Stimulated activated naive B cell treated with anti-CD40 and anti-IgM and Interleukin-4, amounts not matched to agents 10 μg/mL and 1 μg/mL and 100 μg/mL, for 72 hours (primary cell): ENCODE measurements at places on chromosomes 7 and 10.

- DNase-seq: no peak
These were observed 301.7 kb downstream of the CSTF2T start for GRCh38 chr10:51397695-51398094.

DNA sequence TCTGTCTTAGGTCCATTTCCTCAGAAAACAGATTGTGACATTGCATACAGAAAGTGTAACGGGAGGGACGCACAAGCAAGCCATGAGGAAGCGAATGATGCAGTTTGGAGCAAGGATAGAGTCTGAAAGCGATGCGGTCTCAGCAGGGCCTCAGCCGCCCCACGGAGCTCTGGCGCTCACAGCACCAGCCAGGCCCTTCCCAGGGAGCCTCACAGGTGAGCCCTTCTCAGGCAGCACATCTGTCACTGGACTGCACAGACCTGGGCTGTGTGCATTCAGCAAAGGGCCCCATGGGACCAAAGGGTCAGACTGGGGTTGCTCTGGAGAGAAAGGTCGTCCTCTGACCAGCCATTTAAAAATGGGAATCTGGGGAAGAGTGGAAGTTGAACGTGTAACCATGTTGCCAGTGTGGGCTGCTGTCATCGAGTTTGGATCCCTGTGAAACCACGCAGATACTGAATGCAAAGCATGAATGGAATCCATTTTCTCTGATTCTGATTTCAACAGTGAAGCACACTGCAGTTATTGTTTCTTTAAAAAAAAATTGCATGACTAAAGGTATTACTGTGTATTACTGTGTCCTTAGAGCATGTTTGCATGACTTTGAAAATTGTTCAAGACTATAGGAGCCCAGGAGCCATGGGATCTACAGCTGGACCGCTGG lies 350.0 kb upstream of the AKR1E2 start:
- no peak for DNase-seq

GRCh38 chr7:145681646-145682045 lies 435.0 kb upstream of the CNTNAP2 start:
- no peak for DNase-seq

DNA sequence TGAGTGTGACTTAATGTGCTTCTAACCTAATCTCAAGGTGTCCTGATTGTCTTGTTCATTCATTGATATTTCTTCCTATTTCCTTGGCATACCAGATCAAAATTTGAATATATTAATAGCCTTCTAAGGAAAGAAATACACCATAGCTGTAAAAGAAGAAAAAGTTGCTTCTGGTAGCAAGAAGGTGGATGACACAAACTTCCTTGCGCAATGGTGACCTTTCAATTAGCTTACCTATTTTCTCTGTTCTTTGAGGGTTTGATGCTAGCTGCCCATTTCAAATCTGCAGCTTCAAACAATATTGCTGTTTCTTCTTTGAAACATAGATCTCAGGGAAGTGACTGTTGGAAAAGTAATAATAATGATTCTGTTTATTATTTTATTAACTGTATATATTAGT lies 108.8 kb downstream of the ADAM22 start:
- DNase-seq: no peak

GRCh38 chr10:29394321-29394932 lies 105.6 kb downstream of the LYZL1 start:
- DNase-seq: no peak

DNA sequence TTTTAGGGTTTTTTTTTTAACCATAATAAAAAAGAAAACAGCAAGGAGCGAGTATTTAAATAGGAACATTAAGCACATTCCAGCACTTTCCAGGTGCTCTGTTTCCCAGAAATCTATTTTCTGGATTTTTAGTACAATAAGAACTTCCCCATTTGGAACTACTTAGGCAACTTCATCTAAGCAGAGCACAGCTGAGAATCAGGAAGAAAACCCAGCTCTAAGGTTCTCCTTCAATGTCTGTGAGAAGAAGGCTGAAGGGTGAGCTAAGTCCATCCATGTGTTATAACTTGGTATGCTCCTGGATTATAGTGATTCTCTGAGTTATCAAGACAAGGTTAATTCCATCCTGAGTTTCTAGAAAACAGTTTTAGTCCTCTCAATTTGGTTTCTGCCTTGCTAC lies 181.9 kb downstream of the CYP26A1 start:
- no peak for DNase-seq

GRCh38 chr10:76150876-76151288 lies 719.5 kb downstream of the LRMDA start:
- DNase-seq: no peak

DNA sequence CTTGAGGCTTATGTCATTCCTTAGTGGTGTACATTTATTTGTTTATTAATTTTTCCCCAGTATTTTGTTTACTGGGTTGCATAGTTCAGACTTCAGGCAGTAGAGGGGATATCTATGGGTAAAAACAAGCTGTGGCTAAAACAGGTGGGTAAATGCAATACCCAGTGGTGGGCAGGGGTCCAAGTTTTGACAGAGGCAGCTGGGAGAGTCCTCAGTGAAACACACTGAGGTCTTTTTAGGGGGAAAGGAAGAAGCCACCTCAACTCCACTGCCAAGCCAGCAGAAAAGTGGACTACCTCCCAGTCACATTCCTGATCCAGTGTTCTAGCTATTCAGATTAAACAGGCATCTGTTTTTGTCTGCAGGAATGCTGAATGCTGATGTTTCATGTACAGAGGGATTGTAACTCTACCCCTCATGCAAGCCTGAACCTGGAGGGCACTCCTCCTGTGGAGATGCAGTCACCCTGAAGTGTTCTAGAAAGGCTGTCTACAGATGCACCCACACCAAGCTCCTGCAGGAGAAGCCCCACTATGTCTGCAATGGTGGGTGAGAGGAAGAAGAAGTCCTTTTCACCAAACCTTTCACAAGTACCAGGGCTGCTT lies 757.8 kb downstream of the INHBA start:
- DNase-seq: no peak

DNA sequence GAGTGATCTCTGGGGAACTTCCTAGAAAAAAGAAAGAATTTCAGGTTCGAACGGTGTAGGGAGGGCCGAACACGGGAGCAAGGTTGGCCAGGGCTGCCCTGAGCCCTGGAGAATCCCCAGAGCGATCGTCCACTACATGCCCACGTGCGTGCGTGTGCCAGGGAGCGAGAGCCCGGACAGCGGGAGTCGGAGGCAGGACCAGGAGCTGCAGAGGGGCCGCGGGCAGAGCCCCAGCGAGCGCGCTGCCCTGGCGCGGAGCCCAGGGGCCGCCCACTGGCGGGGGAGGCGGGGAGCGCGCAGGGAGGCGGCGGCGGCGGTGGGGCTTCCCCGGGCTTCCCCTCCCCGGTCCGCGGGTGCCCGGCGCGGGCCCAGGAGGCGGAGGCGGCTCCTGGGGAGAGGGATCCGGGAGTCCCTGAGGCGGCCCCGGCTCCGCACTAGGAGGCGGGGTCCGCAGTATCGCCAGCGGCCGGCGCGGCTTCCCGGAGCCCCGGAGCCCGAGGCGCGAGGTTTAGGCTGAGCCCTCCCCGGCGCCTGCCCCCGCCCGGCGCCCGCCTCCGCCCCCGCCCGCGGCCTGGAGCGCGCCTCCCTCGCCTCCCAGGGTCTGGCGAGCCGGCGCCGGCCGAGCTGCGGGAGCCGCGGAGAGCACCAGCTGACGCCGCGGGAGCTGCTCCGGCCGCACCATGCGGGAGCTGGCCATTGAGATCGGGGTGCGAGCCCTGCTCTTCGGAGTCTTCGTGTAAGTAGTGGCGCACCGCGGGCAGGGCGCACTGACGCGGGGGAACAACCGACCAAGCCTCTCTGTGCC lies at the start of gene PLPP4:
PLPP4 (plus strand) TSS at position 602 of the 805 bp plus-strand sequence; CDS start at position 681, 79 bp downstream.
- DNase-seq: no peak

DNA sequence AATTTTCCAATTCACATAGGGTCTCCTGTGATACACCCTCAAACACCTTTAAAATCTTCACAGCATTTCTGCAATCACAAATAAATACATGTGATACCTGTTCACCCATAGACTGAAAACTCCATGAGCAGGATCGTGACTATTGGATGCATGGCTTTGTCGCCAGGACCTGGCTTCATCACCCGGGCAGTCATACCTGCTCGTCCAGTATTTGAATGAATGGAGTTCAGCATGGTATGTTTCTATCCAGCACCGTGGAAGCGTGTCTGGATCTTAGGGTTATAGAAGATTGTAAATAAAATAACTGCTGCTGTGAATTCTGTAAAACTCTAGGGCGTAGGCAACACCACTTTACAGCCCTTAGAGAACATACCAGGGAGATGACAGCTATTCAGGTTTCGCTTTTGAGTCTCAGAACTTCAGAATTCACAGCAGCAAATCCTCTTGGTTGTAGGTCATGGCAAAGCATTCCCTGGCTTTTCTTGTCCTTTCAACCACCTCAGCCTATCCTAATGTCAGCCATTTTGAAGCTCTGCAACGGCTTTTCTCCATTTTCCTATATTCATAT lies 47.4 kb upstream of the USP6NL start:
- no peak for DNase-seq

DNA sequence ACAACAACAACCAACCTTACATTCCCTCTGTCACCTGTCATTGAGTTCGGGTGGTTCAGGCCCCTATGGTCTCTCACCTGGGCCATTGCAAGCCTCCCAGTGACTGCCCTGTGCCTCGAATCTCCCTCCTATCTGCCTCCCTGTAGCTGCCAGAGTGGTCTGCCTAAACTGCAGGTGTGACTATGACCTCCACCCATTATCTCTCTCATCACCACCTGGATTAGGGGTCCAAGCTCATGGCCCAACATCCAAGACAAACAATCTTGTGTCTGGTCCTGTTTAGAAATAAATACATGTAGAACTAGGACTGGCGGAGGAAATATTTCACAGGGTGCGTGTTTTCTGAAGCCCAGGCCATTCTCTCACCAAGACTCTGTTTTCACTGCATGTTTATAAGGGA lies 146.6 kb downstream of the HERPUD2 start:
- DNase-seq: no peak

DNA sequence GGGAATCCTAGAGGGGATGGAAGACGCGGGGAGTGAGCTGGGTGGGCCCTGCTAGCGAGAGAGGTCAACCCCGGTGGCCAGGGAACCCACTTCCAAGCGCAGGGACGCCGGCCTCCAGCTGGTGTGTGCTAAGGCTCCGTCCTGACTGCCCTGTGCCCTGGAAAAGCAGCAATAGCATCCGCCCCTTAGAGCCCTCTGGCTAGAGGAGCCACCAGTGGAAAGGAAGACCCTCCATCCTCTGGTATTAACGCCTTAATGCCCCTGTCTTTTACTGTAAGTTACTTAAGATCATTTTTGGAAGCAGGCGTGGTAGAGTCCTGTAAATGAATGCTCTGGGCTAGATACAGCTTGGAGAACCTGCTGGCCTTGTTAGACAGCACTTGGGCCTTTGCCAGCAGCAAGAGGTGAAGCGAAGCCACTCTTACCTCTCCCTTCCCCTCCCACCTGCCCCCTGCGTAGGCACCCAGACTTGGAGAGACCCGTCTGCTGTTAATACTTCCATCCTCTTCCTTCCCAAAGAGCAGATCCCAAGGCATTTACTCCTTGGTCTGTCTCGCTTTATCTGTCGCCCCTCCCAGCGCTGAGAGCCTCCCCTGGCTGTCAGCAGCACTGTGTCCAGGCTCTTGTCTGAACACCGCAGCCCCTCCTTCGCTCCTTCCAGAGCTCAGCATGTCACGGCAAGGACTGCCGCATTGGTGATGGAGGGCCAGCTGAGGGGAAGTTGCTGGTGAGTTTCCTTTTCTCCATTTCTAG lies 4.6 kb downstream of the REPIN1 start:
- no peak for DNase-seq

- DNase-seq: no peak
These were observed 54.0 kb downstream of the ANK3 start for GRCh38 chr10:60335708-60336107.

- DNase-seq: no peak
These were observed 143.2 kb downstream of the NRCAM start for GRCh38 chr7:108313086-108313485.

DNA sequence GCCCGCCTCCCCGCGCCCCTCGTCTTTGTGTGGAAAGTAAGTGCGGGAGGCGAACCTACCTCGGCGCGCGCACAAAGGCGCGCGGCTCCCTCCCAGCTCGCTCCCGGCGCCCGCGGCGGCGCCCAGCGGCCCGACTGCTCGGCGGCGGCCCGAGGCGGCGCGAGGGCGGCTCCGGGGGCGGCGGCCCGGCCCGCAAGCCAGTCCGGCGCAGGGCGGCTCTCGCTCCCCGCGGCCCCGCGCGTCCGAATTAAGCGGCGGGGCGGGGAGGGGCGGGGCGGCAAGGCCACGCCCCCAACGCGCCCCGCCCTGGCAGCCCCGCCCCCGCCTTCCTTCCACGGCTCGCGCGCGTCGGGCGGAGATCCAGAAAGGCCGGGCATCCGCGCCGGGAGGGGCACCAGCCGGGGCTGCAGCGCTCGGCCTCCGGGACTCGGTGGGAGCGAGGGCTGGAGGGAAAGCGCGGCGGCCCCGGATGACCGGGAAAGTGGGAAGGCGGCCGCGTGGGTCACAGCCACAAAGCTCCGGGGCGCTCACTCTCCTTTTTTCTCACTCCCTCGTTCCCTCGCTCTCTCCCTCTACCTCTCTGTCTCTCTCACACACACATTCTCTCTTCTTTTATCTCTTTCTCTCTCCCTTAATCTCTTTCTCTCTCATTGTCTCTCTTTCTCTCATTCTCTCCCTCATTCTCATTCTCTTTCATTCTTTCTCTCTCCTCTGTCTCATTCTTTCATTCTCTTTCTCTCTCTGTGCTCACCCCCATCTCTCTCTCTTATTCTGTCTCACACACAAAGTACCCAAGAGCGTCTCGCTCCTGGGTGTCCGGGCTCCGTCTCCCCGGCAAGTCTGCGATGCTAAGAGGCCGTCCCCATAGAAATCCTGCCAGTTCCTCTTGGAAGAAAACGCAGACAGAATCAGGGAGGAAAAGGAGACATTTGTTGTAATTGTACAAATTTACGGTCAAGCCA lies 170.2 kb downstream of the FAM107B start:
- DNase-seq: peak; percentile 56

DNA sequence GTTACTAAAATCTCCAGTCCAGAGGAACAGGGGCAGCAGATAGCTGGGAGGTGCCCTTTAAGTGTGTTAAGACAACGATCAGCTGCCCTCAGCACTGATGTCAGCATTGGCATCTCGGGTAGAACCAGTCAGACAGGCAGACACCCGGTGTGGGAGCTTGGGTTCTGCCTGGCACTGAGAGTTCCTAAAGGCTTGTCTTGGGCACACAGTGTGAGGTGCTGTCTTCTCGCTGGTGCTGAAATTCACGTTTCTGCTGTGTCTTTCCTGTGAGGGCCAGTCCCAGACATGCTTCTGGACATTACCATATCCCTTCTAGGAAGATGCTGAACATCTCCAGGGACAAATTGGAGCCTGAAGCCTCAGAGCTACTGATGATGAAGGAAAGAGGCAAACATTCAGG lies 156.2 kb downstream of the DNAJB6 start:
- DNase-seq: no peak

GRCh38 chr7:141114029-141114664 lies 40.3 kb downstream of the TMEM178B start:
- DNase-seq: no peak

DNA sequence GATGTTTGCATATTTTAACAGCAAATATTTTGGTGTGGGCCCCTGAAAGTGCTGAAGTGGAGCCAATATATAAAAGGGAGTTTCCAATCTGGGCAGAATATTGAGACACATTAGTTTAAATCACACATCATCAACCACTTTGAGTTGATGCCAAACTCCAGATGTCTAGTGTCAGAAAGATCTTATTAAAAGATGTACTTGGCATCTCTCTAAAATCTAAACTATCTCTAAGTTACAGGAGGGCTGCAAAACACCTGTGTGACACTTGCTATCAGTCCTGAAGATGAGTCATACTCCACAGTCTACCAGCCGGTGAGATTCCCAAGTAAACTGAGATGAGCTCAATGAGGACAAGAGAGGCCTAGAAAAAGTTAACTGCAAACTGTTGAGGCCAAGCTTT lies 11.4 kb downstream of the JAZF1 start:
- DNase-seq: no peak

GRCh38 chr7:38334163-38334562 lies 60.7 kb upstream of the TARP start:
- DNase-seq: no peak
